Hippocampal formation (tissue), 2 donors: ENCODE measurements at places on chromosomes 4 and X.

- DNase-seq: peak; percentile 0
These were observed 717 bp downstream of the EDA start for GRCh38 chrX:69616457-69617203.

GRCh38 chr4:112185740-112186670, 40.8 kb downstream of the FAM241A start:
- no peak for DNase-seq

GRCh38 chrX:154040307-154040756, 20.6 kb upstream of the IRAK1 start:
- DNase-seq: no peak

DNA sequence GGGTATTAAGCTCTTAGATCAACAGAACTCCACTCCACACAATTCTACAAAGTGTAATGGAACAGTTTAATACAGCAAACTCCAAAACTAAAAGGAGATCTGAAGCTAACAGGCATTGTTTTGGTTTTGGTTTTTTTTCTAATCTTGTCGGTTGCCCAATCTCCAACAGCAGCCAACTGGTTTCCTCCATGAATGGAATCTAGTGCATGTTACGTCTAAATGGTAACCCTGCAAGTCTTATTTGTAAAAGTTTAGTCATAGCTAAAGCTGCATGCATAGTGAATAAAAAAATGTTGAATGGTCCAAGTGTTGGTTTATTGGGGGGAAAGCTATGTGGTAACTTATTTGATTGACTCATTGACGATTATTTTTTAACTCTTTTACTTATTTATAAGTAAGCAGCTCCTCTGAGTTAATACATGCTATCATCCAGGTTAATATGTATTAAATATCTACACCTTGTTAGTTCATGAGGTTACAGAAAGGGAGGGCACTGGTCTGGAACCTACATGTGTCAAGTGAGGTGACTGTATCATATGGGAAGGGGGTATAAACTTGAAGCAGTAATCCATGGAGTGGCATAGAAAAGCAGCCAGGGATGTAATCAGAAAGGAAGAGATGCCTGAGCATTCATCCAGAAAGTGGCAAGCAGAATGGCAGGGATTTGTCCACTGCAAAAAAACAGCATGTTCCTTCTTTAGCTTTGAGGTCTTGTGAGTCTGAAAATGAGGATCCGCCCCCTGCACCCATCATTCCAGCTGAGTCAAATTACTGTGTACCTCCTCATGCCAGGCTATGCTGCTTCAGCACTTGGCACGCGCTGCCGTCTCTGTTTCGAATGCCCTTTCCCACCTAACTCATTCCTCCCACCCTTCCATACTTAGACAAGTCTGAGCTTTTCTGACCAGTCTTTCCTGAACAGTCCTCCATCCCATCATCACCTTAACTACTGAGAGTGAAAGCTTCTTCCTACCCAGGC, 81.7 kb downstream of the PDGFC start:
- no peak for DNase-seq

DNA sequence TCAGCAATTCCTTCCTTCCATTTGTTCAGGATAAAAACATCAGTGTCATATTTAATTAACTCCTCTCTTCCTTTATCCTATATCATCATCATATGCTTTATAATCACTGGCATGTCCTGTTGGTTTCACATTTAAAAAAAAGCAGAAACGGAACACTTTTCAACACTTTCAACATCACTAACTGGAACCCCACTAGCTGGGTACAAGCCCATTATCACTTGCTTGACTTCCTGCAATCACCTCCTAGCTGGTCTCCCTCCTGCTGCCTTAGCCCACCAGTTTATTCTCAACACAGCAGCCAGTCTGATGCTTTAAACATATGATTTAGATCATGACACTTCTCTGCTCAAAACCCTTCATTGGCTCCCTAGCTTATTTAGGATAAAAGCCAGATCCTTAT, 116.4 kb upstream of the LSM6 start:
- no peak for DNase-seq

DNA sequence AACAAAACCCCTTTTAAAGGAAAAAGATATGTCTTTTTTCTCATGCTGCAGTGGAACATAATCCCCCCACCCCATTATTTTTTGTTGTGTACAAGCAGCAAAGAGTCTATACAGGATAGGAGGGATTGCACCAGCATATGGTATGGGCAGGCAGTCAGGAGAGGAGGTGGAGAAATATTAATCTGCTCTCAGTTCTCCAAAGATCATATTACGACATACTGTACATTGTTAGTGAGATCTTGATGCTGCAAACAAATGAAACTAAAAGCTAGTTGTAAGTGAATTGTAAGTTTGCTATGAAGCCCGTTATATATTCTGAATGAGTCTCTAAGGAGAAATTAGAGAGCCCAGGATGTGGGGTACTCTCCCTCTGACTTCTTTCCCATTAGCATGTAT, 75.3 kb downstream of the RAPGEF2 start:
- DNase-seq: no peak

- DNase-seq: no peak
These were observed 201.1 kb downstream of the OPHN1 start for GRCh38 chrX:68232206-68232605.

DNA sequence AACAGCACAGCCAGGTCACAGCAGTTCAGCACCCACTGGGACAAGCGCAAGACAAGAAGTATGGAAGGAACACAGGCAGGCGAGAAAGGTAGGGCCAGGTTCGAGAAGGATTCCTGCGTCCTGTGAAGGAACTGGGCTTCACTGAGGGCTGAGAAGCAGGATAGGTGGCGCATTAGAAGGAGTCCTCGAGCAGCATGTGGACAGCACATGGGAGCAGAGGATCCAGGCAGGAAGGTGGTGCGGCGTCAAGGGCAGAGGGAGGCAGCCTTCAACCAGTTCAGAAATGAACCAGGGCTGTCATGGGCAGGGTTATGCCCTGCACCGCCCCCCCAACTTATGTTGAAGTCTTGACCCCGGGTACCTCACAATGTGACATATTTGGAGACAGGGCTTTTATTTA, 30.8 kb upstream of the LAP3 start:
- DNase-seq: no peak

DNA sequence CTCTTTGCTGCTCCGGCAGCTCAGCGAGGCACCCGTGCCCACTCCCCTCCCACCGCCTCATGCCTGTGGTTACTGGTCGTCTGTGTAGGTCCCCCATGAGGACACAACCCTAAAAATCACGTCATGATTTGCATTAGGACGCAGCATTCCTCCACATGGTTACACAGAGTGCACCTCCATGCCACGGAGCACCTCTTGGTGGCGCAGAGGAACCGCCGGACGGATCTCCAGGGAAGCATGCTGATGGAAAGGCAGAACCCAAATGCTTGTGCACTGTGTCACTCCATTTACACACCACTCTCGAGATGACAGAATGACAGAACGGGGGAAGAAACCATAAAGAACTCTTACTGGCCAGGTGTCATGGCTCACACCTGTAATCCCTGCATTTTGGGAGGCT, 22.4 kb downstream of the FAM53A start:
- DNase-seq: no peak

DNA sequence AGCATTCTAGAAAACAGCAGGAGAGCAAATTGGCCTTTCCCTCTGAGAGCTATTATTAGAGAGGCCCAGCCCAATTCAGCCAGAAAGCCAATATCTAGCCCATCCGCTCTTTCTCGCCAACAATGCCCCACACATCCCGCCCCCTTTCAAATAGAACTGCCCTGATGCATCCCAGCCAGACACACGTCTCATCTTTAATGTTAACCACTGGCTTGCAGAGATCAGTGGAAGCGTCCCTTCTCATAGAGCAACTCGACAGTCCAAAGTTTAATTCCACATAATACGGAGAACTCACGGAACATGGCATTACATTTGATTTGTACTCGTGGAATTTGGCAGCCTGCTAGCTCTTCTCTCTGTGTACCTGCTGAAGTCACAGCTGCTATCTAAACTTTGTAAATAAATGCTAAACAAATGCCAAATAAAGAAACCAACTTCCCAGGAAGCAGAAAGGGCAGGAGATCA, 304.4 kb downstream of the DHX15 start:
- DNase-seq: no peak

DNA sequence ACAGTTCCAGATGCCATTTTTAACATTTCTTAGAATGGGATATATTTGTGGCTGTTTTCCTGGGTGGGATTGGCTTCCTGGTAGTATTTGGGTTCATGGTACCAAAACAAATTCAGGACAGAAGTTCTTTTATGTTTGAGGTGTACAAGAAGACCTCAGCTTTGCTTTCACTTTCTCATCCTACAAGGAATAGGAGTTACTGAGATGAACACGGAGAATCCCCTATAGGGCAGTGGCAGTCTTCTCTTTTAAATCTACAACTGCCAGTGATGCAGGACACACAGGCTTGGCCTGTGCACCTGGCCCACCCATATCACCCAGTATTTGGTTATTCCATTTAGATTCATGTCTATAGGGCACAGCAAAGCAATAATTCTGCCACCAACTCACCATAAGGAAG, 35.2 kb downstream of the SLC10A7 start:
- DNase-seq: no peak

GRCh38 chr4:184343502-184344177, 126.0 kb upstream of the ENPP6 start:
- DNase-seq: peak; percentile 89

GRCh38 chr4:2961421-2961810, 1.8 kb downstream of the NOP14 start:
- no peak for DNase-seq

- DNase-seq: no peak
These were observed 14.5 kb downstream of the LNX1 start for GRCh38 chr4:53576676-53577372.

- DNase-seq: no peak
These were observed 176.3 kb downstream of the RPA4 start for GRCh38 chrX:97060020-97060419.

GRCh38 chrX:24494647-24495075, 29.6 kb downstream of the PDK3 start:
- no peak for DNase-seq

DNA sequence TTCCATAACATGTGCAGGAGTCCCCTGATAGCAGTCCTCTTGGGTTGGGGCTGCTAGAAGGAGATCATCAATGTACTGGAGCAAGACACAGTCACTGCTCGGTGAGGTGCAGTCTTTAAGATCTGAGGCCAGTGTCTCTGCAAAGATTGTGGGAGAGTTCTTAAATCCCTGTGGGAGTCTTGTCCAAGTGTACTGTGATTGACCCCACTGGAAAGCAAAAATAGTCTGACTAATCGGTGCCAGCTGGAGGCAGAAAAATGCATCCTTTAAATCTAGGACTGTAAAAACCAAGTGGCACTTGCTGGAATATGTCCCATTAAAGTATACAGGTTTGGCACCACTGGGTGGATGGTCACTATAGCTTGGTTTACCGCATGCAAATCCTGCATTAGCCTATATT, 31.1 kb downstream of the SULT1E1 start:
- DNase-seq: no peak

DNA sequence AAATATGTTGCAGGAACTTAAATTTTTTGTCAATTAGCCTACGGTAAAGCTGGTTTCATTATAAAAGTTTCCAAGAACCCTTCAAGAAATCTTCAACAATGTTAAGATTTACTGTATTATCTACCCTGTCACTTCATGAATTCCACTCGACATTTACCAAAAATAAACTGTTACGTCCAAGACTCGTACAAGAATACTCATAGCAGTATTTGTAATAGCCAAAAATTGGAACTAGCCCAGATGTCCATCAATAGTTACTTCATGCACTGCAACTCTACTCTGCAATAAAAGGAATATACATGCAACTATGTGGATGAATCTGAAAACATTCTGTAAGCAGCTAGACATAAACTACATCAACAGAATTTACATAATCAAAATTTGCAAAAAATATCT, 13.4 kb downstream of the RBMX start:
- no peak for DNase-seq

GRCh38 chrX:135513130-135513515, 7.3 kb upstream of the INTS6L start:
- DNase-seq: no peak

GRCh38 chr4:140044337-140044902, 109.6 kb downstream of the MAML3 start:
- no peak for DNase-seq

DNA sequence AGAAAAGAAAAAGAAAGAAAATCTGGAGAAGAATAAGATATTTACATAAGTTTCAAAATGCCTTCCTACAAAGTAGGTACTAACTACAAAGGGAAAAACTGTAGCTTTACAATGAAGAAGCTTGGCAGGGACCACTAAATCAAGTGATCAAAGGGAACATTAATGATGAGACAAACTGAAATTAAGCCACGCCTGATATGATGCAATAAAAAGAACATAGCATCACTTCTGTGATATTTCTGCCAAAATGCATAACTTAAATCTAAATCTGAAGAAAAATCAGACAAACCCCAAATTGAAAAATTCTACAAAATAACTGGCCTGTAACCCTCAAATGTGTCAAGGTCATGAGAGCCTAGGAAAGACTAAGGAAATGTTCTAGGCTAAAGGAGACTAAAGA, 8.9 kb upstream of the DCLK2 start:
- no peak for DNase-seq

DNA sequence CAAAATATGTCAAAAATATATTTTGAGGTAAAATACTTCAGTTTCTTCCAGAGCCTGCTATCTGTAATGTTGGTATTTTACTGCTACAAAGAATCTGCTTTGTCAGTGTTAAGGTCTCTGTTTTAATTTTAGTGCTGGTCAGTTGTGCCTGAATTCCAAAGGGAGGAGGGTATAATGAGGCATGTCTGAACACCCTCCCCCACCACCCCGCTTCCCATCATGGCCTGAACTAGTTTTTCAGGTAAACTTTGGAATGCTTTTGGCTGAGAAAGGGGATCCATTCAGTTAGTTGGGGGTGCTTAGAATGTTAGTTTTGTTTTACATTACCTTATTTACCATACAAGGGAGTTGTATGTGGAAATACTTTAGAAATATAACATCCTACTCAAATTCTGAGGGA, 158.5 kb downstream of the MID1IP1 start:
- DNase-seq: no peak

DNA sequence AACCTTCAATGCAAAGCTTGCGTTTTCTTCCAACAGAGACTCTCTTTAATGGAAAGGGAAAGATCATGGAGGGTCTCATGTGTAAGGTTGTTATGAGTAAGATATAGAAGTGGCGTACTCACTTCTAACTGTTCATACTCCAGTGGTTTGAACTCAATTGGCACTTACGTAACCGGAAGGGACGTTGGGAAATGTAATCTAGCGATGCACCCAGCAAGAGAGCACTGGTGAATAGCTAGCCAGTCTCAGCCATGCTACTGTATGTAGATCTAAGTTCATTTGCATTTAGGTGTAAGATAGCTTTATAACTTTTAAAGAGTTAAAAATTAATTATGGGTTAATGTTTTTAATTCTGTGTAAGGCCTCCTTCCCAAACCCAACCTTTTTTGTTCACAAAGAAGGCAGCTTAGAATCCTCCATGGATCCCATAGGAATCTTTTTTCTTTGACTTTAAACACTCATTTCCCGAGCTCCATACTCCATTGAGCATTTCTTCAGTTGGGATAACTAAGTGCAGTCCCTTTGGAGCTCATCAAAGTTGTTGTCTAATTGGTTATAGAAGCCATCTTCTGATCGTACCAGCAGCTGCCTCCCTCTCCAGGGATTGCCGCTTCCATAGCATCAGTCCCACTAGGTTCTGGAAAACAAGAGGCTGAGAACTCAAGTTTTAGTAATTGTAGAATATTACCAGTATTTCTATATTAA, 191.1 kb downstream of the RAPGEF2 start:
- no peak for DNase-seq
